ENCODE measurements at places on chromosomes 2 and 18. TPM values are rescaled to one million over a fixed set of nuclear protein-coding genes. Genes with fewer than 3 reads are reported as not detected.

RPS27A gene
- total RNA-seq, result 1,136 TPM

DQX1 gene
- 0.11 TPM for total RNA-seq

SKOR2 gene
- total RNA-seq, result 0.13 TPM

MAP3K19 gene
- 1.1 TPM for total RNA-seq

CRYGB gene
- not detected for total RNA-seq

MC2R gene
- total RNA-seq, result 0.44 TPM

HOXD12 gene
- total RNA-seq, result not detected

GKN2 gene
- 0.27 TPM for total RNA-seq

GAREM1 gene
- total RNA-seq, result 9.4 TPM

LIMS3 gene
- not detected for total RNA-seq
